ENCODE measurements at places on chromosomes 16 and 17.

DNA sequence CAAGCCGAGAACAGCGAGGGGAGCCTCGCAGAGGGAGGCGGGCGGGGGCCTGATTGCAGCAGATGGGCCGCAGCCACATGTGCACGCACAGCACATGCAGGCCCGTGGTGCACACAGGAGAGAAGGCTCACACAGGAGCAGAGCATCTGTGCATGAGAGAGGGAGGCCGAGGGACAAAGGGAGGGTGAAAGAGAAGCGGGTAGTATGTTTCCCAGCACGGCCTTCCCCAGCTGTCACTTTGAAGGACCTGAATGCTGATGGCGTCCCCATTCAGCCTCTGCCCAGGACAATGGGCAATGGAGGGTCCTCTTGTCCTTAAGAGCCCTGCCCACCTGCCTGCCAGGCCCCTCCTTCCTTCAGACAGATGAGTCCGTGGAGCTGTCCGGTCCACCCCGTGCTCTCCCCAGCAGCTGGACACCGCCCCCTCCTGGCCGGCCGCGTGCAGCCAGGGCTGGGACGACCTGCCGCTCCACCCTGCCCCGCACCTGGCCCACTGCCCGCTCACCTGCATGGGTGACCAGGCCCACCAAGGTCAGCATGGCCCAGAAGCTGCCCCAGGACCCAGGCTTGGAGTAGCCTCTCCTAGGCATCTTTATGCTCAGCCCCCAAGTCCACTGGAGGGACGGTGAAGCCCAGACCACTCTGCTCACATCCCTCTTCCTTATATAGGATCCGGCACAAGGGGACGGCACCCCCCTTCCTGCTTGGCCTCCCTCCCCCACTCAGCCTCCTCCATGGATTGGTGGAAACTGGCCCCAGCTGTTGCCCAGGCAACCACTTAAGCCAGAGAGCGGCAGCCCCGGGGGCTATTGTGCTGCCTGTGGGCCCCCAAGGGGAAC, at the start of gene BTBD17:
BTBD17 (minus strand) TSS at position 639 of the 839 bp plus-strand sequence; CDS start at position 590, 49 bp downstream.
- DNase-seq, result peak; percentile 94

DNA sequence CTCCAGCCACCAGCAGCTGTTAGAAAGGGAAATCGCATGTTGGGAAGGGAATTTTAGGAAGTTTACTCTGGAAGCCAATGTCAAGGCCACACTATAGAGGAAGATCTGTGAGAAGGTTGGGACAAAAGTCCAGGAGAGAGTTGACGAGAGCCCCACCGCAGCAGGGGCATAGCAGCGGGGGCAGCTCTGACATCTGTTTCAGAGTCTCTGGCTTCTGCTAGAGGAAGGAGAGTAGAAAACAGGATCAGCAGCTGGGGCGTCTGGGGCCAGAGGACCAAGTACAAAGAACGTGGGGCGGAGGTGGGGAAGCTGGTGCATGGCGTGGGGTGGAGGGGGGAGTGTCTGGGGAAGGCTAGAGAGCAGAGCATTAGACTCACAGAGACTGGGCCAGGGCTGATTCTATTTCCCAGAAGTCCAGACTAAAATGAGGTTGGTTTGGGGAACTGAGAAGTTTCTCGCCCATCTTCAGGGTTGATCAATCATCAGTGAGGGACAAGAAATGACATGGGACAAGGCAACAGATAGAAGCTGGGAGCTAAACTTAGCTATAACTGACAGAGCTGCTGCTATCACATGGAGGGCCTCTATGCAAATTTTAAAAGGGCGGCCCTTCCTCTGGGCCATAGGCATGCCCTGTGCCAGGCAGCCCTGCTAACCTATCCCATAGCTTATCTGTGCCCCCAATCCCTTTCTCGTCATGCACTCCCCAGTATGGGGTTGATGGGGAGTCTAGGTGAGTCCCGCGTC, 1.2 kb downstream of the RABEP2 start:
- DNase-seq, result no peak

GRCh38 chr16:74769586-74770190, 4.9 kb downstream of the FA2H start:
- no peak for DNase-seq

DNA sequence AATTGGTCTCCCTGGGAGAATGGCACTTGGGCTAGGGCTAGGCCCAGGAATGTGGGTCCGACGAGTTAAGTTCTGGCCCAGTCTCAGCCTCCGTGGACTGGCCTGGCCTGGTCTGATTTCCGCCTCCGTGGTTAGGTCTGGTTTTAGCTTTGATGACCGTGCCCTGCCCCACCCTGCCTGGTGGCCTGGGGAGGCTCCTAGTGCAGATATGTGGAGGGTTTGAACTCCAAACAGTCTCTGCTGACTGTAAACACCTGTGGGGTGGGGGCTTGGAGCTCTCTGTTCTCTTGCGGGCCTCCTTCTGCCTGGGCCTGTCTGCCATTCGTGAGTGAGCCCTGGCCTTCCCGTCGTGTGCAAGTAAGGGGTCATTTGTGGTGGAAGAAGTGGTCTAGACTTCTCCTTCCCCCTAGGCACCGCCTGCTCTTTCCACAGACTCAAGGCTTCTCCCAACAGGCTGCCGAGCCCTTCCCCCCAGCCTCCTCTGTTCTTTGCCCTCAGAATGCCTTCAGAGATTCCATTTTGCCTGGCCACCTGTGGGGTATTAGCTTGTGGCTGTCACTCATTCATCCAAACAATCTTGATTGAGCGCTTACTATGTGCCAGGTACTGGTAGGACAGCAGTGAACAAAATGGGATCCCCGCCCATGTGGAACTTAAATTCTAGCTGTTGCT, 1.6 kb downstream of the ATP6V0C start:
- DNase-seq, result no peak

GRCh38 chr17:55709984-55710383, 12.7 kb downstream of the TMEM100 start:
- DNase-seq, result peak; percentile 24

DNA sequence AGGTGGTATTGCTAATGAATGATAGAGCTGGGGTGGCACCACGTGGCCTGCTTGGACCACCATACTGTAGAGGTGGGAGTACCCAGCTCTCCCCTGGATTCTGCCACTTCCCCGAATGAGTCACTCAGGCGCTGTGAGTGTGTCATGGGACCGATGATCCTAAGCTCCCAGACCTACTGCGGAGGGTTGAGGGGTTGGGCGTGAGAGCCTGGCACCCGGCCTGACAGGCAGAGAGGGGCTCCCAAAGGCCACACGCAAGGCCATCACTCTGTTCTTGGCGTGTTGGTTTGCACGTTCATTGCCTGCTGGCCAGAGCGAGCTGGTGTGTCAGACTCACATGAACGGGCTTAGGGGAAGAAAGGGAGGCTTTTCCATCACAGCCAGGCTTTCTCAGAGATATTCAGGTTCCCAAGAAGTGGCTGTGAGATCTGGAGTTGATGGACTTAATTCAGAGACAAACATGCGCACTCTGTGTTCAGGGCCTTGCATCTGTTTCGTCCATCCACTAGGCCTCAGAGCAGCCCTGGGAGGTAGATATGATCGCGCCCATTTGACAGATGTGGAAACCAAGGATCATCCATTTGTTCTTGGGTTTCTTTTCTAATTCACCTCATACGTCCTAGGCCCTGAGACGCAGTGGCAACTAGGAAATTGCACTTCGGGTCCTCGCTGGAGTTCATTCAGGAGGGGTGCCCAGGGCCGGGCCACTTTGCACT, 41.4 kb downstream of the CMIP start:
- DNase-seq, result no peak

DNA sequence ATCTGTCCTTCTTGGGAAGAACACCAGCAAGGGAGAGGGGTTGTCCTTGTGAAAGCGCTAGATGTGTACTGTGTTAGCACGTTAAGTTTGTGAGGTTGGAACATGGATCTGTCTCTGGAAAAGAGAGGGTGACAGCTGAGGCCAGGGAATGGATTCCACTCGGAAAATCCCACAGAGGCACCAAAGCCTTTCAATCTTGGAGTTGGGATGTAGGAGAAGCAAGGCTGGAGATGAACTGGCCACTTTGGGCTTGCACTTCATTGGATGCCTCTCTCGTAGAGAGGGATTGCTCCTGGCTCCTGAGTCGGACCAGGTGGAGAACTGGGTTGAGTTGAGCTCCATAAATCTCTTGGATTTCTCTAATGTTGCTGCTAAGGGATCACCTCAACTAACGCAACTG, 67.2 kb downstream of the CCDC182 start:
- DNase-seq, result no peak

GRCh38 chr17:9906616-9907015, 1.5 kb upstream of the RCVRN start:
- DNase-seq, result no peak

- peak; percentile 81 for DNase-seq
These were observed 1.2 kb upstream of the TLCD3B start for GRCh38 chr16:30032083-30032819.

DNA sequence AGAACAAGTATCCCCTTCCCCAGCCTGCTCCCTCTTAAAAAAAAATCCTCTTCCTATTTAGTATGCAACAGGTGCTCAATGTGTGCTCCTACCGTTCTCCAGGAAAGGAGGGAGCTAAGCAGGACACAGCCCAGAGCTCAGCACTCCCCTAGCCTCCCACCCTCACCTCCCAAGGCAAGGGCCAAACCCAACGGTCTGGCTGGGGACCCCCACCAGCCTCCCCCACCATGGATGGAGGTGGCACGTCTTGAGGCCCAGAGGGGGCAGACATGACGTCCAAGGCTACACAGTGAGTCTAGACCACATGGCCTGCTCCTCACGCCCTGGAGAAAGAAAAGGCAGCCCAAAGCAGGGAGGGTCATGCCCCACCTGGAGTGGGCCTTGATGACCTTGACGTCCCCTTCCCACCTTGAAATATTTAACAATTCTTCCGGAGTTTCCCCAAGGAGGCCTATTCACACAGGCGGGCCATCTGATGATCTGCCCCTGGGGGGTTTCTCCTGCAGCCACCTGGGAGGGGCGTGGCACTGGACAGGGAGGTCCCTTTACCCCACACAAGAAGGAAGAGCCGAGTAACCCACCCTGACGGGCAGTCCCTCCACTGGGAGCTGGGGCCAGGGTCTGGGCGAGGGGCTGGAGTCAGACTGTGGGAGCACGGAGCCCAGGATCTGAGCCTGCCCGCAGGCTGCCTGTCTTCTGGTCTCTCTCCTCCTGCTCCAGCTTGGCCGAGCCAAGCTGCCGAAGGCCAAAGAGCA, 89.4 kb upstream of the CBX4 start:
- no peak for DNase-seq

DNA sequence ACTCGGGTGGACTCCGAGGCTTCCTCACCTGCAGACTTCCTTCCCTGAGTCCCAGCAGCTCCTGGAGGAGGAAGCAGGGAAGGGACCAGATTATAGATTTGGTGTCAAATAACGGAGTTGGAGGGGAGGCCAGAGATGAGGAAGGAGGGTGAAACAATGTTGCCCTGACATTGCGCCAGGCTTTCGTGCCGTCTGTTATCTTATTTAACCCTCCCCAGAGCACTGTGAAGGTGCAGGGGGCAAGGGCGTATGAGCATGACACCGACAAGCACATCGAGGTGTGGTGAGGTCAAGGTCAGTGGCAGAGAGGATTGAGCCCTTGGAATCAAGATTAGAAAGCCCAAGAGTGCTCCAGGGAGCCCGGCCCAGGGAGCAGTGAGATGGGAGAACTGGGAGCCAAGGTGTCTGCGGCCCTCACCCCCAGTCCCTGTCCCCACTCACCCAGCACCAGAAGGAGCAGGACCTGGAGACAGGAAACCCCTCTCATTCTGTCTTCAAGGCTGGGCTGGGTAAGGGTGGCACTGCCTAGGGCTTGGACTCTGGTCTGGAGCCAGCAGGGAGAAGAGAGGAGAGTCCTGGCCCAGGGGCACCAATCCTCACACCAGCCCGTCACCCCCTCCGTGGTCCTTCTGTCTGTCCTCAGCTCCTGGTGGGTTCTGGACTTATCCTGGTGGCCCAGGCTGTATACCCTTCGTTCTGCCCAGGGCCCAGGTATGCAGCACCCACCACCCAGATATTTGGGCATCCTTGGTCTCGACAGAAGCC, 1.1 kb downstream of the PRSS33 start:
- no peak for DNase-seq

DNA sequence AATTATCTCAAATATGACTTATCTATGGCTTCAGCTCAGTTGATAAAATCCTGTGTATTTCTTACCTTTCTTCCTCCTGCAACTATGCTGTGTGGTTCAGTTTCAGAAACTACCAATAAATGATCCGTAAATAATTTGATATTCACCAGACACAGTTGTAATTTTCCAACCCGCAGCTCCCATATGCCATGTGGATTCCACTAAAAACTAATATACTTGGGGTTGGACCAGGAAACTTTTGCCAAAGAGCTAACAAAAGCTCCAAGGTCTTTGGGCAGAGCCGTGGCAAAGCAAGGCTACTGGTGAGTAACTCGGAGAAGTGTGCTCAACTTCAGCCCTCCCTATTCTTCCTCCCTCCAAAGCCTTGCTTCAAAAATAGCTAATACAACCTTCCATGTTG, 2.3 kb upstream of the CHST6 start:
- DNase-seq, result no peak

DNA sequence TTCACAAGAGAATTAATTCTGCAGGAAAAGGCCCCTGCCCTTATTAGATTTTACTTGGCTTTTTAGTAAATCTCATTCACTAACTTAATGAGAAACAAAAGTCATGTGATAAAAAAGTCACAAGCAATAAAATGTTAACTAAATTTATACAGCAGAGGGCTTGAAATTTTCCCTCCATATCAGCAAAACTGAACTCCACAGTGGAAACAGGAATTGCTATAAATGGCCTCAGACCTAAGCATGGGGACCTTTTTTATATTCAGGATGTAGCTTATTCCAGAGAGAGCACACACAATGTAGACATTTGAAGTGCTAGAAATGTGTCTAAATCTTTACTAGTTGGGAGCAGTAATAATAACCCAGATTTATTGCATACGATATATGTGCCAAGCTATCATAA, 291.5 kb downstream of the C16orf95 start:
- no peak for DNase-seq

DNA sequence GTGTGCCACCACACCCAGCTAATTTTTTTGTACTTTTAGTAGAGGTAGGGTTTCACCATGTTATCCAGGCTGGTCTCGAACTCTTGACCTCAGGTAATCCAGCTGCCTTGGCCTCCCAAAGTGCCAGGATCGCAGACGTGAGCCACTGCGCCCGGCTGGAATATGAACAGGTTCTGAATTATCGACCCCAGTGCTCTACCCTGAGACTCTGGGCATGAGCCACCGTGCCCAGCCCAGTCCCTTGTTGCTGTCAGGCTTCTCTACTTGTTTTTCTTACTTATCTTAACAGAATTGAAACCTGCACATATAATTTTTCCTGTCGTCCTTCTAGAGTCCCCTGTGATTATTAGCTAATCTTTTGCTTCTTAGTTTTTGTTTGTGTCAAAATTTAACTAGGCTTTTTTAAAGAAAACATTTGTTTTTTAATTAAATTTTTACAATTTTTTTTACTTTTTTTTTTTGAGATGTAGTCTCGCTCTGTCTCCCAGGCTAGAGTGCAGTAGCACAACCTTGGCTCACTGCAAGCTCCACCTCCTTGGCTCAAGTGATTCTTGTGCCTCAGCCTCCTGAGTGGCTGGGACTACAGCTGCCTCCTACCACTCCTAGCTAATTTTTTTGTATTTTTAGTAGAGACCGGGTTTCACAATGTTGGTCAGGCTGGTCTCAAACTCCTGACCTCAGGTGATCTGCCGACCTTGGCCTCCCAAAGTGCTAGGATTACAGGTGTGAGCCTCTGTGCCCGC, 66.7 kb downstream of the AP2B1 start:
- DNase-seq, result no peak

- no peak for DNase-seq
These were observed 13.0 kb upstream of the C16orf95 start for GRCh38 chr16:87330257-87330624.

GRCh38 chr17:73064084-73064938, 28.2 kb downstream of the SLC39A11 start:
- no peak for DNase-seq
